ENCODE measurements at places on chromosomes 6 and 20. TPM values are rescaled to one million over a fixed set of nuclear protein-coding genes. Genes with fewer than 3 reads are reported as not detected.

- no peak for DNase-seq
These were observed 28.4 kb downstream of the MAP3K5 start for GRCh38 chr6:136763716-136764516.

DNA sequence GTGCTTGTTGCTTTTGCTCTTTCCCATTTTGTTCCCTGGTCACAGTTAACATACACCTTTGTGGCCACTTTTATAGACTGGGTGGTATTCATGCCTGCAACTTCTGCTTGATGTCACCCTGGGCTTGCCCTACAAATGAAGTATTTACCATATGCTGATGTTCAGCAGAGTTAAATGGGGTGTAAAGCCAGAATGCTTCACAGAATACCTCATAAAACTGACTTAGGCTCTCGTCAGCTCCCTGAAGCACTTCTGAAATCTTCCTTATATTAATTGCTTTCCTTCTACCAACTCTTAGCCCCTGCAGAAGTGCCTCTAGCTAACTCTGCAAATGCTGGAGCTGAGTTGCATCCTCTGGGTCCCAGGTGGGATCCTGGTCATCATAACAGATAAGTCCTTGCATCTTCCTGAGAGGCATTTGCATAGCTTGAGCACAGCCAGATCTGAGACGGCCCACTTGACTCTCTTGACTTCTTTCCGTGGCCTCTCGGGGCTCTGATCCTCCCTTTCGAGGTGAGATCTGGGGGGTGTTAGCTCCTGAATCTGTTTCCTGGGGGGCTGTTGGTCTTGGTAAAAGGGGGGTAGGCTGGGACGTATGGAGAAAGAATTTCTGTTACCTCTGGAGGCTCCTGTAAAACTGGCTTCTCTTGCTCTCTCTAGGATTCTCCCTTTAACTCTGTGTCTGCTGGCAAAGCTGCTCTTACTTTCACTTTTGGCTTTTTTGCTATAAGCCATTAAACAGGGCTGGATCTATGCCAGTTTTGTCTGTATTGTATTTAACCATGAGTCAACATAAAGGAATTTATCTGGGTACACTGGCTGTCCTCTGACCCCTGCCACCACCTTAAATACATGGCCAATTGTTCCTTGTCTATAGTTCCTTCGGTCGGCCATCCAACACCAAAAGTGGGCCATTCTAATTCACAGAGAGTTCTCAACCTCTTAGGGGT, 223.0 kb upstream of the SYNCRIP start:
- peak; percentile 83 for DNase-seq

DNA sequence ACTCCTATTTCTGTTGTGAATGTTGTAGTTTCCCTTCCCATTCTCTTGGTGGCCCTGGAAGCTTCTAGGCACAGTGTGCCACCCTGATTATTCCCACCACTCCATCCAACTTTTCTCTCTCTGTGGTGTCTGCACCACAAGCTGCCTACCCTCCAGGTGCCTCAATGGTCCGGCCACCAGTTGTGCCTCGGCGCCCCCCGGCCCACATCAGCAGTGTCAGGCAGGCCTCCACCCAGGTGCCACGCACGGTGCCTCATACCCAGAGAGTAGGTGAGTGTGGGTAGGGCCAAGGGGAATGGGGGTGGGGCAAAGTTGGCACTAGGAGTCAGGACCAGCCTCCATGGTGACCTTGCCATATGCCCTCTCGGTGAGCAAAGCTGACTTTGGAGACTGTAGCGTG, 23.1 kb downstream of the PABPC1L start:
- DNase-seq = no peak

GRCh38 chr20:35023624-35024023, 68.0 kb downstream of the MYH7B start:
- DNase-seq = no peak

DNA sequence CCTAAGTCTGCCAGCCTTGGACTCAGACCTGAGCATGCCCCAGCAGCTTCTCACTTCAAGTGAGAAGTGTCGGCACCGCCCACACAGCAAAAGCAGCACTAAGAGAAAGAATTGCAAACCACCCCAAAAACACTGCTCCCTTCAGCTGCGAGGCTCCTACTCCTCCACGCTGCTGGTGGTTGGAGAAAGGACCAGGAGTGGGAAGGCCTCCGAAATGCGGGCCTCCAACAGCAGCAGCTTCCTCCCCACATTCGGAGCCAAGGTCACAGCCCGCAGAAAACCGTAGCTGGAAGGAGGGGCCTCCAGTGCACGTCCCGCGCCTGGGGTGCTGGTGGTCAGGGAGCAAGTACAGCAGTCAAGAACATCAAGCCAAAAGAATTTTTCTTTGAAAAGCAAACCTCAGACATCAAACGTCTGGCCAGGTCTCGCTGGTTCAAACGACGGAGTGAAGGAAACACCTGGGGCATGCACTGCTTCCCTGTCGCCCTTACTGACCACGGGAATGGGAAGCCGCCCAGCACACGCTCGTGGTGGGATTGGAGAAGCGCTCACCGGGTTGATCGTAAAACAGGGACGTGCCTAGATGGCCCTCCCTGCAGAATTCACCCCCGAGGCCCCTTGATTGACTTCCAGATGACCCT, 185.6 kb upstream of the CST7 start:
- DNase-seq = no peak

DNA sequence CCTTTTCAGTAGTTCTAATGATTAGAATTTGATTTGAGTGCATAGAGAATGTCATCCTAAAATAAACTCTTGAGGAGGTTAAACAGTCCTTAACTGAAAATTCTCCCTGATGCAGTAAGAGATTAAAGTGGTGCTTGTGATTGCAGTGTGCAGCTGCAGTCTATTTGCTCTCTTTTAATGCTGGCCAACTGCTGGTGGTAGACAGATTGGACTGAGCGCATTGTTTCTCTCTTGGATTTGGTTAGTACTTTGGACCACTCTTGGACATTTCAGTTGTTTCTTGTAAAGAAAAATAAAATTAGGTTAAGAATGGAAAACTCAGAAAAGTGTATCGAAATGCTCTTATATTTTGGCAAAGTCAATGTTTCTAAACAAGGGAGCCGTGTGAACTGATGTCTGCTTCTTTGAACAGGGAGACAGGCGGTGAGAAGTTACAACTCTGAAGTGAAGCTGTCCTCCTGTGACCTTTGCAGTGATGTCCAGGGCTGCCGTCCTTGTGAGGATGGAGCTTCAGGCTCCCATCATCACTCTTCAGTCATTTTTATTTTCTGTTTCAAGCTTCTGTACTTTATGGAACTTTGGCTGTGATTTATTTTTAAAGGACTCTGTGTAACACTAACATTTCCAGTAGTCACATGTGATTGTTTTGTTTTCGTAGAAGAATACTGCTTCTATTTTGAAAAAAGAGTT, 127.2 kb downstream of the CD109 start:
- no peak for DNase-seq

The SLC4A11 gene
- 0.63 TPM for total RNA-seq

The OPRL1 gene
- total RNA-seq = 1.1 TPM

DNA sequence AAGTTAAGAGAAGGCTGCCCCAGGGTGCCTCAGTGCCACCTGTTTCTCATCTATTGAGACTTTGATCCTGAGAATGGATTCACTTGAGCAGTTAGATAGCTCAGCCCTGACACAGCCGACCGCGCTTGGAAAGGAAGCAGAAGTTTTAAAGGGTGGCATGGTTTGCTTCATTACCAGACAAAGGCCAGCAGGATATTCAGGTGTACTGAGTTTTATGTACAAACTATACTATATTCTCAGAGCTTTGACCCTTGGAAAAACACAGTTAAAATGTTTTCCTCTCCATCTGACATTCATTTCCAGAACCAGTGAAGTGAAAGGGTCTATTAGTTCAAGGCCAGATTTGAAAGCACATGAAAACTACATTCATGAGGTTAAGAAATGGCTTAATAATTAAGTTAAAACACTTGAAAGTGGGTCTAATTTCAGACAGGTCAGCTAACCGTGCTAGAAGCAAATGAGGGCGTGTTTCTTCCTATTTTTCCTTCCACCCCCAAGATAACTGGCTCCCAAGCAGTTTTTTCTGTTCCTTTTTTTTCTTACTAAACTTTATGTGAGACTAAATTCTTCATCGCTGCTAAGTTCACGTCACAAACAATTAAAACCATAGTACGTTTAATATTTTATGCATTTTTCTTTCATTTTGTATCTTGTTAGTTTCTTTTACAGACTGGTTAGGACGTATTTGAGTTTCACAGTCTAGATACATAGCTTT, 385.3 kb upstream of the SOX4 start:
- no peak for DNase-seq

The SYCP2 gene
- 0.22 TPM for total RNA-seq

The PBOV1 gene
- not detected for total RNA-seq

The RIPPLY2 gene
- total RNA-seq = not detected

DNA sequence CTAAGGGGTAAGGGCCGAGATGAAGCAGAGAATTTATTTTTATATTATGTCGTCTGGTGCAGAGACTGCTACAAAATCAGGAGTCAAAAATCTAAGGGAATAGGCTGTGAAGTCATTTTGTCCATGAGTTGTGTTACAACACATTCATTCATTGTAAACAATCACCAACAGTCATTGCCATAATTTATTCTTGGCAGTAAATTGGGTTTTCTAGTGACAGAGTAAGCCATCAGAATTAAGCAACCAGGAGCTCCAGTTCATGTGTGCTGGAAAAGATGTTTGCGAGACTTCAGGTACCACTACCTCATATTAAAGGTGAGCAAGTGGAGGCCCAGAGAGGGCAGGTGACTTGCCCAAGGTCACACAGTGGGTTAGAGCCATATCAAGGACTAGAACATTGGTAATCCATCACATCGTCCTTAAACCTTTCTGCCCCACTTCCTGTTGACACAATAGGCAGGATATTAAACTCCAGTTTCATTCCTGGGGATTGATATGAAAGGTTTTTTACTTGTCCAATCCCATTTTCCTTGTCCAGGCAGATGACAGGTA, 46.0 kb downstream of the E2F3 start:
- peak; percentile 17 for DNase-seq

The ENPP3 gene
- not detected for total RNA-seq

- DNase-seq = no peak
These were observed 9.0 kb upstream of the ZC3H12D start for GRCh38 chr6:149493761-149494320.

The FNDC11 gene
- total RNA-seq = not detected

The MROH8 gene
- total RNA-seq = 4.2 TPM

The FAM83B gene
- total RNA-seq = not detected

DNA sequence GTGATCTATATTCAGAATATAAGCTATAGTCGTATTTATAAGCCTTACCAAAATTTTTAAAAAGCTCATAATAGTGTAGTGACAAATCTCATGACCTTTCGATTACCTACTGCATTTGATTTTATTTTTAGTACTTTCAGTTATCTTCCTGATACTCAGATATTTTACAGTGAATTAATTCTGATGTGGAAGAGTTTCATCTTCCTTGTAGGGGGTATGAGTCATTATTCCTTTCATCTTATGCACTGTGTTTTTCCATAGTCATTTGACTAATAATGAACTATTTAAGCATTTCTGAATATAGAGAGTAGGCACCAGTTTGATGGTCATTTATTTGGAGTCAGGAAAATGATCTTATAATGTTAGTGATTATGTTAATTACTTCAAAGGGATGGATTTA, 36.4 kb downstream of the HDGFL1 start:
- no peak for DNase-seq

DNA sequence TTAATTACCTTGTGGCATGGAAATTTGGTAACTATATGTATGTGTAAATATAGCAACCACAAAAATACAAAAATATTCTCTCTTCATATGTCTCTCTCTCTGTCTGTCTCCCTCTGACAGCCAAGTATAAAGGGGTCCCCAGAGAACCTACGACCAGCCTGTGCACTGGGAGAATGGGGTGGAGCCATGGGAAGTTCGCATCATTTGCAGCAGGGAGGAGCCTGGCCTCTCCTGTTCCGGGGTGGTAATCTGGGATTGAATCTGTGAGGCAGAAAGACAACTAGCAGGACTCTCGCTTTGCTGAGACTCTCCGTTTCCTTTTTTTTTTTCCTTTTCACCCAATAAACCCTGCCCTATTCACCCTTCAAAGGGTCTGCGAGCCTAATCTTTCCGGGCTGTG, 1109.1 kb downstream of the HACE1 start:
- DNase-seq = no peak

DNA sequence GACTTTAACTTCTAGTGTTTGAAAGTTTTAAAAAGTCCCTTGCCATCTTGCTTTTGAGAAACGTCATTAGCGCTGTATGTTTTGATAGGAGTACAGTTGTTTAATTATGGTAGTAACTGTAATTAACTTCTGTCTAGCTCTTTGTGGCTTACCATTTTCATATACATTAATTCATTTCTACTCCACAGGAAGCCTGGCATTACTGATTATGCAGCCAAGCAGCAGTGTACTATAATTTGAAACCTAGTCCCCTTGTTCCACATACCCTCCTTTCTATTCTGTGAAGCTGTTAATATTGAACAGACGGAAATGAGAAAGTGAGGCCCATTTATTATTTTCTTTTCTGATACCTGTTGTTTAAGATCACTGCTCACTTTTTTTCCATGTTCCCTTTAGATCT, 235.4 kb downstream of the CDKAL1 start:
- no peak for DNase-seq

The IFNGR1 gene
- total RNA-seq = 57.0 TPM

The COL11A2 gene
- total RNA-seq = 0.25 TPM

- no peak for DNase-seq
These were observed 19.7 kb downstream of the PLCB4 start for GRCh38 chr20:9088556-9088955.
